BJ (cell line): ENCODE measurements at places on chromosomes 5 and 9.

DNA sequence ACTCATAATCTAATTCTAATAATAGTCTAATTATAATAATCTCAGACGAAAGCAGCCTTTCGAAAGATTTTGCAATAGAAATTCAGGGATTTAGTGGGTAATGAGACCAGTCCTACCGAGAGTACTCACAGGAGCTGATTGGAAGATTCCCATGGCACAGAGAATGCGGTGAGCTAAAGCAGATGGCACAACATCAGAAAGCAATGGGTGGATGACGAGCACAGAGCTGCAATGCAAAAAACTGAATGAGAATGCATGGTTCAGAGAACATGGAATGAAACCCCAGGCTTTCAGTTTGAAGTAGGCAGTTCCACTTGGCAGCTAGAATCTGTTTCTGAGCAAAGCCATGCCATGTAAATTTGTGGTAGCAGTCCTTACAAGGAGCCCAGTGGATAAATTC lies 78.2 kb upstream of the SPINK5 start:
- DNase-seq = no peak

- no peak for DNase-seq
Observed at GRCh38 chr5:124996023-124996763, 249.8 kb upstream of the ZNF608 start.

- no peak for DNase-seq
Observed at GRCh38 chr9:136482046-136482792, 621 bp downstream of the SEC16A start.

- no peak for DNase-seq
Observed at GRCh38 chr5:129496864-129497595, 36.9 kb downstream of the ADAMTS19 start.

DNA sequence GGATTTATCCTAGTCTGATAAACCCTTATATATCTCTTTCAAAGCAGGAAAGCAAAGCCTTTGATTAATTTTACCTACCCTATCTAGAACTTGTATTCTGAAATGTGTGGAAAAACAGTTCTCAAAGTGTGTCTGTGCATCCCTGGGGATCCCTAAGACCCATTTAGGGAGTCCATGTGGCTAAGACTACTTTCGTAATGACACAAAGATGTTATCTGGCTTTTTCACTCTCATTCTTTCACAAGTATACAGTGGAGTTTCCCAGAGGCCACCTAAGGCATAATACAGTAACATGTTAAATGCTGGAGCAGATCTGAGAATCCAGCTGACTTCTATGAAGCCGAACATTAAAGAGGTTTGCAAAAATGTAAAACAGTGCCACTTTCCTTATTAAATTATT lies 54.3 kb upstream of the TNFSF15 start:
- no peak for DNase-seq

- no peak for DNase-seq
Observed at GRCh38 chr5:166845044-166845443, 1446.4 kb upstream of the WWC1 start.

GRCh38 chr9:96382839-96383164 lies 709 bp downstream of the SLC35D2 start:
- DNase-seq = no peak

GRCh38 chr5:5011151-5011550 lies 129.0 kb upstream of the ADAMTS16 start:
- no peak for DNase-seq

DNA sequence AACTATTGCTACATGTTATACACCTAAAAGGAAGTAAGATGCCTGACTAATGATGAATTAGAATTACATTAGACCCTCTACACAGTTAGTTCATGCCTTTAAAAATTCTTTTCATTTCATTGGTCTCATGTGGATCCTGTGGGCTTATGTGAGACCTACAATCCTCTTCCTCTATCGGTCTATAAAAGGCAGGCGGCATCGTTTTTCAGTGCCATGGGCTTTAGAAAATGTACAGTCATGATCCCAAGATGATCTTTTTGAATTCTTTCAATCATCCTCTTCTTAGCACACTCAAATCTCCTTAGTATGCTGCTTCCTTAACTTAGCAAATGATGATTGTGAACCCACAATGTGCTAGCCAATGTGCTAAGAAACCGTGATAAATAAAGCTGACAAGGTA lies 193.9 kb downstream of the ZNF608 start:
- DNase-seq = no peak

GRCh38 chr9:106800701-106801270 lies 62.2 kb upstream of the ZNF462 start:
- no peak for DNase-seq
